ENCODE measurements at places on chromosomes 7 and 10.
A peak's percentile ranks its signal among the peaks of the same experiment; 100 is the strongest.

DNA sequence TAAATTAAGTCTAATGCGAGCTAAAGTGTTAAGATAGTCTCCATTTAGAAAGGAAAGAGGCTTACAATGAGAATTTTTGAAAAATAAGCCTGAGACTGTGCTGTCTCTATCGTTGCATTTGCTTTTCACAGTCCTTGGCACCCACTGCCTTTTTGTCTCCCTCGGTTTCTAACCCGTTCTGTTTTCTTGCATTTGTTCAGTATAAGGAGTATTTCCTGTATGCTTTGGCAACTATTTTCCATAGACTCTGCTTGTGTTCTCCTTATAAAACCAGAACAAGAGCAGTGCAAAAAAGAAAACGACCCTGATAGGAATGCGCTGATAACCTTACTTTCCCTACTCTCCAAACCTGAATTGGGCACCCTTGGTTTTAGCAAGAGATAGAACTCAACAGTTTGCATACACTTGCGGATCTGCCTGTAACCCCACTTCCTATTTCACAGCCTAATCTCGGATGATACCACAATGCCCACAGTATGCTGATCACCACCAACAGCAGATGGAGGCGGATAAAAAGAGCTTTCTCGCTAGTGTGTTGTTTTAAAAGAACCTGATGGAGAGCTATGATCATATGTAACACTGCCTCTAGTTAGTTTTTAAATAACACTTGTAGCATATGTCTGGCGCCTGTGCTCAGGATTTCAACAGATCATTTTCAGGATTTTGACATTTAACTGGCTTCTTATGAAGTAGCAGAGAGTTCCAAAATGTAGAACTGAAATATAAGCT lies 1.6 kb upstream of the ARHGAP12 start:
- DNase-seq = peak; percentile 4

DNA sequence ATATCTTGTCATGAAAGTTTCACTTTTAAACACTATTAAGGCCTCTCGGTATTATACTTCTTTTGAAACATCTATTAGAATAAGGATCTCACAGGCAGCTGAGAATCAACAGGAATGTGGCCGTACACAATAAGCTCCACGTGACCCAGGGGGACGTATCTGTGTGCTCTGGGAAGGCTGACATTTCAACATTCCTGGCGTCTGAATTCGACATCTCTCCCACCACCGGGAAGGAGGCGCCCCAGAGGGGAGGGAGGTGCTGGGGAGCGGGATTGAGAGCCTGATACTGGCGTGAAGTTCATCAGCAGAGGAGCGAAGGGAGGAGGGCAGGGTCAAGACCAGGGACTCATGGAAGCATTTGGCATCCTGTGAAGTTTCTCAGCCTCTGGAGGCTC lies 401.3 kb downstream of the DNAJB6 start:
- DNase-seq = no peak

DNA sequence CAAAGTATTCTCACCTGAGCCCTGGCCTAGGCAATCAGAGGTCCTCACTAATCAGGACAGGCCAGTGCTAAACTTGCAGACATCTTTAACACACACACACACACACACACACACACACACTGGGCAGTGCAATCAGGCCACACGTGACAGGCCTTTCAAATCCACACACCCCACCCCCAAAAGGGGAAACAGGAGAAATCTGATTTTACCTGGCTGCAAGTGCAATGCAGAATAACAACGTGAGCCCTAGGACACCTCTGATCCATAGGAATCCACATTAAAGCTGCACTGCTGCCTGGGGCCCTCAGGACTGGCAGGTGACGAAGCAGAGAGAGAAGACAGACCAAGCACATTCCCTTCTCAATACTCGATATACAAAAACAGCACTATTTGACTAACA lies 218.9 kb downstream of the FAM107B start:
- no peak for DNase-seq

GRCh38 chr7:47580175-47580706 lies 1.7 kb downstream of the TNS3 start:
- no peak for DNase-seq

Data from T-helper 1 cell (primary cell).